ENCODE measurements at places on chromosomes 6 and 20.

DNA sequence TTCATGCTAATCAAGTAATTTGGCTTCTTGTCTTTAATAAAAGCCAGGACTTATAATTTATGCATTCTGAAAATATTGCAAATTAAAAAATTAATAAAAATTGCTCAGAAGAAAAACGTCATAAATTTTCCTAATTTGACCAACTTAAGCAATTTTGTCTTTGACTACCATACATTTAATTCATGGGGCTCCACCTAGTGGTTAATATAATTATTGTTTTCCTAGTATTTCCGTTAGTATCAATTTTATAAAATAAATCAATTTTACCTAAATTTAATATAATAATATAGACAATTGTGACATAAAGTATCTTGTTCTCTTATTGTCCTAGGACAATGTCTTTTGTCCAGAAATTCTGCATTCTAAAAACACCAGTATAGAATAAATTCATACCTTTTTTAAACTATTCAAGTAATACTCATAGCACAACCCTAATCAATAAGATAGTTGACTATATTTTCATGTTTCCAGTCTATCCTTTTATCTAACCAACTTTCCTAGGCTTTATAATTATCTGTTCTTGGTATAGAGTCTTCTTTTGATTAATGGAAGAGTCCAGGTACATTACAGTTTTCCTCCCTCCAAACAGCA, 319.9 kb downstream of the TRDN start:
- no peak for DNase-seq

- no peak for DNase-seq
Observed at GRCh38 chr6:163395122-163395830, 19.2 kb upstream of the QKI start.

GRCh38 chr6:36985808-36986703, at the start of gene MTCH1:
Gene MTCH1, minus strand, starts transcription at chr6:36986196. Its CDS starts 23 bp downstream, at chr6:36986173.
- peak; percentile 90 for DNase-seq

GRCh38 chr6:19721766-19722377, 115.3 kb upstream of the ID4 start:
- DNase-seq: no peak

DNA sequence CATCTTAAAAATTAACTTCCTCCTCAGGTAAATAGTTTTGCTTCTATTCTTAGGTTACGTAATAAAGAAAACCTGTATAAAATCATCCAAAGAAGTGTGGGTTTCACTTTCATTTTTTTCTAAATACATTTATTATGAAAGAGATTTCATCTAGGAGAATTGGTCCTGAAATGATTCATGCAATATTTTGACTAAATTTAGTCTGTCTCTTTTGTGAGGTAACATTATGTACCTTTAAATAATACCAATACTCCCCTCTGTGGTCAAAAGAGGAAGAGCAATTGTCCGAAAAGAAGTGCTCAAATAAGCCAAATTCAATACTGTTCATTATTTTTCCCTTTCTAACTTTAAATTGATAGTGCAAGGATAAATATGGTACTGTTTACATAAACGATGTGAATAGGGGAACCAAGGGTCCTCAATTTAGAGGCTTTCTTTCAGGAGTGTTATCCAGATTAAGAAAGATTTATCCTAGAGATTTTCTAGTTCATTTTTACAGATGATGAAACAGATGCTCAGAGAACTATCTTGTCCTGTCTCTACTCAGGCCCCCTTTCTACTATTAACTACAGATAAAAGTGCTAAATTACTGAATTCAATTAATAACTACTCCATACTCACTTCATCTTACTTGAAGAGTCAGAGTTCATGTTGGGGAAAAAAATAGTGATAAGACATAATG, 26.2 kb downstream of the CYP39A1 start:
- peak; percentile 14 for DNase-seq

DNA sequence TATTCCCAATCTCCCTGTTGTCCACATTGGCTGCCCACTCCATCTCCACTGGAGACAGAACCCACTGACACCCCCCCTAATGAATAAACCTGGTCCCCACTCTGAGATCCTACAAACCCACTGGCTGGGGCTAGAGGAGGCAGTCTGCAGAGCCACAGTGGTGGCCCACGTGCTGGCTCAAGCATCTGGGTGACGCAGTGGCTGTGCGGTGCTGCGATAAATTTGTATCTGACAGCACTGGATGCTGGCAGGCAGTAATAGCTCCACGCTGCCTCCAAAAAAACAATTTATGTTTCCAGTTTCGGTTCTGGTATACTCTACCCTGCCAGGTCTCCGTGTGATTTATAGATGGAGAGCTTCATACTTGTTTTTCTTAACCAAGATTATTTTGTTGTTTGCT, 87.1 kb upstream of the SYNDIG1 start:
- no peak for DNase-seq

DNA sequence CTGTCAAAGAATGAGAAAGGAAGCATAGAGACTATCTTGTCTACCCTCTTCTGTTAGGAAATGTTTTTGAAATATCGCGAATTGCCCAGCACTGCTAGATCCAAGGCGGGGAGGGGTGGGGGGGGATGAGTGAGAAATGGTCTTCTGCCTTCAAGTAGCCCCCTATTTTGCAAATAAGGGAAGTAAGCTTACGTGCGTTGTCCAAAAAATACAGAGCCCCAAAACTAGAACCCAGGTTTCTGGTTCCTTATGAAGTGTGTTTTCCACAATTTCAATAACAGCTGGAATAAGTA, 923 bp upstream of the ILRUN start:
- no peak for DNase-seq

GRCh38 chr6:108795814-108796213, 52.4 kb upstream of the ARMC2 start:
- DNase-seq: no peak

- no peak for DNase-seq
Observed at GRCh38 chr20:44582311-44583025, at the start of gene PKIG. Gene PKIG, plus strand, starts transcription at chr20:44582579. Its CDS starts 31,978 bp downstream, at chr20:44614557.

GRCh38 chr20:5569021-5569420, 181.2 kb upstream of the SHLD1 start:
- peak; percentile 55 for DNase-seq

DNA sequence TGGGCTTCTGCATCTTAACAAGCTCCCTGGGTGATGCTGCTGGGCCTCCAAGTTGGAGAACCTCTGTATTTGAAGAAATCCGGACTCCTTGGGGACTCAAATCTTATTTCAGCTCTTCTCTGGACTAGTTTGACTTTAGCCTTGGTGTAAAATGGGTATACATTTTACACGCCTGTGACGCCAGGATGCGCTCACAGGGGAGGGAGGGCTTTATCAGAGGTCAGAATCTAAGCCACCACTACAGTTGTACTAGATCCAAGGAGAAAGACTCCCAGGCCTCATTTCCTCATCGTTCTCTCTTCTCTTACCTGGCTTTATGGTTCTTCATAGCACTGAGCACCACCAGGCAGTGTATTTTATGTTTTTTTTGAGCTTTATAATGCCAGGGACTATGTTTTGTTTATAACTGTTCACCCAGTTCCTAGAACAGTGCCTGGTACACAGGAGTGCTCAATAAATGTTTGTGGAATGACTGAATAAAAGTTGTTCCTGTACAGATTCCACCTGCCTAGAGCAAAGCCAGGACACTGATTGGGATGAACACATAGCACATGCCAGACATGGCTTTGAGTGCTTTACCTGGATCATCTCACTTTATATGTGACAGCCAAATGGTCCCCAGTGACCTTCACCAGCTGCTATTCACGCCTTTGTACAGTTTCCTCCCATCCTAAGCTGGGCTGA, 5.1 kb upstream of the RBCK1 start:
- no peak for DNase-seq

- no peak for DNase-seq
Observed at GRCh38 chr20:58188527-58188926, 39.9 kb downstream of the ANKRD60 start.

DNA sequence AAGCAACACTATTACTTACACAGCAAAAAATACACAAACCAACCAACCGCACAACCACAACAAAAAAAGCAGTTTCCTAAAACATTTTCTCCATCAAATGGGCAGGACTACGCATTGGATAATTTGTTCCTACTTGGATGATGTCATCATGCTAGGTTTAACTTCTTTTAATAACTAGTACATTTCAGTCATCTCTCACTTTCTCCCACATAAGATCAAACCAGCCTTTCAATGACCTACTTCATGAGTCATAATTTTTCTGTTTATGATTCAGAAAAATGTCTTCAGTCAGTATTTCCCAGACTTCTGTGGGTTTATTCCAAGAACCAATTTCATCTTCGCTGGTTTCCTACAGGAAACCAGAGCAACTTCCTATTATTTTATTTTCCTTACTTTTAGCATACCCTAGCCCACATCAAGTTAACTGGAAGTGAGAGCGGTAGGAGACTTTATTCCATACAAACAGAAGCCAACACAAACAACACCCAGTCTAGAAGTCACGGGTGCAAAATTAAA, 134.2 kb downstream of the GMDS start:
- no peak for DNase-seq

GRCh38 chr6:32666420-32667300, at the start of gene HLA-DQB1:
Gene HLA-DQB1, minus strand, starts transcription at chr6:32666657. Its CDS starts 50 bp downstream, at chr6:32666607.
- peak; percentile 58 for DNase-seq

GRCh38 chr20:37676440-37676839, 17.4 kb upstream of the CTNNBL1 start:
- DNase-seq: no peak

- no peak for DNase-seq
Observed at GRCh38 chr6:62479697-62480220, 193.7 kb upstream of the KHDRBS2 start.

- no peak for DNase-seq
Observed at GRCh38 chr20:14951707-14952418, 614.5 kb upstream of the FLRT3 start.

GRCh38 chr20:17522528-17522927, 8.7 kb downstream of the BFSP1 start:
- no peak for DNase-seq

DNA sequence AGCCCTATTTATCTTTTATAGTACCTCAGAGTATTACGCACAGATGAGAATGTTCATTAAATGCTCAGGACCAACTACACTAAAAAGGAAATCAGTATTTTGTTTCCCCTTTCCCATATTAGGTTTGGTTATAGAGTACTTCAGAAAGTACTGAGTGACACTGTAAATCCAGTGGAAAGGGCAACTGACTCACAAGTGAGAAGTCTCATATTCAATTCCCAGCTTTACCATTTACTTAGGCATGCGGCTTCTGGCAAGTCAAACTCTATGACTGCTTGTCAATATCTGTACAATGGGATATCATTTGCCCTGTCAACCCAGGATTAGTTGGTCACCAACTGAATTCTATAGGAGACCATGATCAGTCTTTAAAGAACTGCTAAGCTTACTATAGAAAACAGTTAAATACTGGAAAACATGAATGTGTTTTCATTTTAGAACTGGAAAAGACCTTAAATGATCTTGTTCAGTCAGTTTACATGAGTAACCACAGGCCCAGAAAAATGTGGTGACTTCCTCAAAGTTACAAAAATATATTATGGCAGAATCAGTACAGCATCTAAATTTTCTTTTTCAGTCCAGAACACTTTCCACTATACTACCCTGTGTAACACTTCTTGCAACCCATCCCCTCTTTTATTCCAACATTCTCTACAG, 3.6 kb downstream of the MAP3K7 start:
- no peak for DNase-seq

DNA sequence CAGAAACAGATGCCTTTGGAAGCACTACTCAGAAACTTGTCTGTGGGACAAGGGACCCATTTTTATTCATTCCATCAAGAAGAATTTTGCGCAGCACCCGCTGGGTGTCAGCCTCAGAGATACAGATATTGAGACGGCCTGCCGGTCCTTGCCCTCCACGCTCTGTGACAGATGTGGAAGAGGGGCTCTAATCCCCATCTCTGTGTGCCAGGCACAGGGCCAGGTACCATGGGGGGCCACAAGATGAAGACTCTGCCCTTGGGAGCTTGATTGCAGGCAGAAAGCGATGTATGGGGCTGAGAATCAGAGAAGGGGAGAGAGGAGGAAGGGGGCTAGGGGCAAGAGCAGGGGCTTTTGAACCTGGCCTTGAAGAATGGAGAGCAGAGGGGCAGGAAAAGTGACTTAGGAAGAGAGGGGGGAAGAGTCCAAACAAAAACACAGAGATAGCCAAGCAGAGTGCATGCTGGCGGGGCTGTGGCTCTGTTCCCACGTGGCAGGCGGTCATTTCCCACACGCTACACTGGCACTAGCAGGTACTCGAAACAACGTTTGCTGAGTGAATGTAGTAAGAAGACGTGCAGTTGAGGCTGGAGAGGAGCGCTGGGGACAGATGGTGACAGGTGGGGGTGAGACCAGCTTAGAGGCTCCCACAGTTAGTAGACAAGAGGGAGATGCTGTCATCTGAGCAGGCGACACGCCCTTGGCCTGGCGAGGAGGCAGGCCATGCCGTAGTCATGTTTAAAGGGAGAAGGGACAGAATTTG, 170.3 kb upstream of the SNX9 start:
- DNase-seq: no peak

GRCh38 chr6:79630380-79630882, 698 bp upstream of the SH3BGRL2 start:
- DNase-seq: no peak

DNA sequence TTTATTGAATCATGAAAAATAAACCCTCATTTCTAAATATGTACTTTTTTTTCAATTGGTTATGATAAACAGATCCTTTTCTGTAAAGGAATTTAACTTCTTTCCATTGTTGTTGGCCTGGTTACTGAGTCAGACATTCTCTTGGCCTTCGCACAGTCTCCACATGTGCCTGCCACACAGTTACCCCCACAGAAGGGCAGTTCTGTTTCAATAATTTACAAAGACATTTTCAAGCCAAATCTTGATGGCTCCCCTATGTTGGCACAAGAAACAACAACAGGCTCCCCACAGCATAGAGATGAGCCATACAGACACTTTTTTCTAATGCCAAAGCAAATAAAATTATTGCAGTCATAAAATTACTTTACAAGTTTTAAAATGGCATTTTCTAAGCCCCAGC, 55.6 kb upstream of the BEND6 start:
- DNase-seq: no peak

GRCh38 chr6:129717277-129717676, 7.3 kb upstream of the ARHGAP18 start:
- DNase-seq: no peak

Measured in naive B cell (primary cell).